Brain pericyte (primary cell): ENCODE measurements at places on chromosomes 5 and 9.

GRCh38 chr5:27125856-27126255 lies 87.5 kb upstream of the CDH9 start:
- DNase-seq = peak; percentile 5

DNA sequence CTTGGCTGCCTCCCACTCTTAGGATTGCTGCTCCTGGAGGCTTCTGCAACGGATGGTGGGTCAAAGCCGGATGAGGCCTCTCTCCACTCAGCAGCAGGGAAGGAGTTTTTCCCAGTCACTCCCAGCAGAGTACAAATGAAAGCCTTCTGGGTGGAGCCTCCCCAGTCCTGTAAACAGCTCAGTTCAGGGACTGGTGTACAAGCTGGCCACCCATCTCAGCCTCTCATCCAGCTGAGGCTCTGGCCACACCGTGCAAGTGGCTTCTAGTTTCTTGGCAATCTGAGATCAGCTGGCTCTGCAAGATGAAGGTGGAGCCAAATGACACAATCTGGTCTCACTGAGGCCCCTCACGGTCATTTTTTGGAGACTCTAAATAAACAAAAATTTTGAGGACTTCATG lies 10.0 kb downstream of the GPX3 start:
- no peak for DNase-seq

- no peak for DNase-seq
Measured at GRCh38 chr9:76846297-76846696, 59.6 kb downstream of the PRUNE2 start.

- DNase-seq = no peak
Measured at GRCh38 chr9:111965566-111966019, 69.0 kb downstream of the UGCG start.

DNA sequence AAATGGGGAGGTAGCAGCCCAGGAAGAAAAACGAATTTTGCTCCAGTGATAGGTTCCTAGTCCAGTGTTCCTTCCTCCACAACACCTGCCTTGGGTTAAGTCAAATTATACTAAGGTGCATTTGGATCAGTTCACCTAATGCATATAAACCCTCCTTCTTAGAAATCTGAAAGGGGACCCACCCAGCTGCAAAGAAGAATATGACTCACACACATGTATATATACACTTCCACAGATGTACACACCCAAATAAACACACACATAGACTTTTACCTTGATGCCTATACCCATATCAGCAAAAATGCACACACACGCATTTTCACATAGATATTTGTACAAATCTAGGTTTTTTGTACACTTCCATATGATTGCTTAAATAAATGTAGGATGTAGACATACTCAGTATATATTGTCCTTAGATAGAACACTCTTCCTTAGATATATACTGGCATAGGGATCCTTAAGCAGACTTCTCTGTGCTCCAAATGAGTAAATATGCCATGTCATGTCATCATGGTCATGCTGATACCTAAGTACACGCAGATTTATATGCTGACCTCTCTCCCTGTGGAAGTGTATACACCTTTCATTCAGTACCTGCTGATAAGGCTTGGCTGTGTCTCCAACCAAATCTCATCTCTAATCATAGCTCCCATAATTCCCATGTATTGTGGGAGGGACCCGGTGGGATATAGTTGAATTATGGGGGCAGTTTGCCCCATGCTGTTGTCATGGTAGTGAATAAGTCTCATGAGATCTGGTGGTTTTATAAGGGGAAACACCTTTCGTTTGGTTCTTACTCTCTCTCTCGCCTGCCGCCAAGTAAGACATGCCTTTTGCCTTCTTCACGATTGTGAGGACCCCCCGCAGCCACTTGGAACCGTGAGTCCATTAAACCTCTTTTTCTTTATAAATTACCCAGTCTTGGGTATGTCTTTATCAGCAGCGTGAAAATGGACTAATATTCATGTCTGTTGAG lies 10.2 kb downstream of the ADRB2 start:
- no peak for DNase-seq

- DNase-seq = no peak
Measured at GRCh38 chr5:109739741-109740728, 50.3 kb downstream of the MAN2A1 start.

DNA sequence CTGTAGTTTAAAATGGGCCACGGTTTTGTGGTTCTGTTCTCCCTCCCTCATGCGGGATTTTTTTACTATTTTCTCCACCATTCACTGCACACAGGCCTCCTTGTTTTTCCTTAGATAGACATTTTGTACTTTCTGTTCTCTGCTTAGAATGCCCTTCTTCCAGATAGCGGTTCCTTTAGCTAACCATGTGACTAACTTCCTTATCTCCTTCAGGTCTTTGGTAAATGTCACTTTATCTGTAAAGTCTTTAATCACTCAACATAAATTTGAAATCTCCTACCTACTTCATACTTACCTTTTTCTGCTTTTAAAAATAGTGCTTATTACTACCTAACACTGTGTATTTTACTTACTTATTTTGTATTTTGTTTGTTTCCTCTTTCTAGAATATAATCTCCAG lies 15.0 kb downstream of the FER start:
- DNase-seq = no peak

DNA sequence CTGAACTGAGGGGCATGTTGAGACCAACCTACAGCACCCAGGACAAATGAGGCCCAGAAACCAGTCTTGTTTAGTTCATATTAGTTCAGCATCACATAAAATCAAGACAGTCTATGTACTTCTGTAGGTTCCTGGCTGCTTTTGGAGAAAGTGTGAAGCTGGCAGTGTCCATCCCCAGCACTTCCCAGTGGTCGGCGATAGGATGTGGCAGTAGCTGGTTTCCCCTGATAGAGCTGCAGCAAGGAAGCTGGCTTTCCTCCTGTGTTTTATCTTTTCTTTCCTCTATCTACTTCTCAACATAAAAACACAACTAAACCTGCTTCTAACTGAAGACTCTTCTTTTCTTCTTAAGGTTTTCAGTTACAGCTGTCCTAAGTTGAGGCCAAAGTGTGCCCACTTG lies 43.0 kb upstream of the SLC46A2 start:
- DNase-seq = no peak

GRCh38 chr5:96714450-96714849 lies 52.3 kb downstream of the CAST start:
- no peak for DNase-seq

DNA sequence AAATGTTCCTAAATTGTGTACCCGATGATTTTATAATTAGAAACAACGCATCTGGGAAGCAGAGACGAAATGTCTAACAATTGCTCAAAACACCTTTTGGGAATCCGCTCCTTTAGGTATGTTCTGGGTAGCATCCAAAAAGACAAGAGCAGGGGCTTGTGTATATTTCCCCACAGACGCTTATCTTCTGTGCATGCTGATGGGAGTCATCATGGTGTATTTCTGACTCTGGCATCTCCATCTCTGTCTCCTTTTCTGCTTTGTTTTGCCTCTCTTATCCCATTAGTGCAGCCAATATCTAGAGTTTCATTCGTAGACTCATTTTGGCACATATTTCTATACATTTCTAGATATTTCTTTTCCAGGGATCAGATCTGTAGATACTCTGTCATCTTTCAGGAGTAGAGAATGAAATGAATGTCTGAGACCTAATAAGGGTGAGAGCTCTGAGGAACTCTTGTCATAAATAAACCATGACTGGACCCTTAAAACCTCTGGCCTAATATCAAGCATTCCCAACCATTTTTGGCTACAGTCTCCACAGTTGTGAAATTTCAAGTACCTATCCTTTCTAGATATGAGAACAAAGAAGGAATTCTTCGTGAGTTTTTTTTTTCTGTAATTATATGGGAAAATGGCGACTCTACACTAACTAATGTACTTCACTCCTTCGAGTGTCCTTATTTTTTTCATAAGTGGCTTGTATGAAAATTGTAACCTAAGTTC lies 508.2 kb downstream of the ACTL7B start:
- no peak for DNase-seq

DNA sequence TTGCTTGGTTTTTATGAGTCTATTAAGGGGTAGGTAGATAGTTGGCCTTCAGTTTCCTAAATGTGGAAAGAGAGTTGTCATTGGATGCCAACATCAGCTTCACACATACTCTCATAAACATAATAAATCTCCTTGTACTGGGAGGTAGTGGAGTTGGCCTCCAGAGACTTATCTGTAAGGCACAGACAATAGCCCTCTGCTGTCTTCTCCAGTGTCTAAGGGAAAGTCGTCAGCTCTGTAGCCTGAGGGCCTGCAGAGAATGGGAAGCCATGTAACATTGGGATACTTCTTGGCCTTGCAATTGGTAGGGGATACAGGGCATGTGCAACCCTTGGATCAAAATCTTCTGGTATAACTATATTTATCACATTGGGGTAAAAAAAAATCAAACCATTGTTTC lies 331.9 kb upstream of the KLF9 start:
- DNase-seq = no peak

GRCh38 chr5:143362664-143363227 lies 40.7 kb downstream of the NR3C1 start:
- DNase-seq = no peak

- no peak for DNase-seq
Measured at GRCh38 chr5:321230-321725, at the start of gene AHRR. AHRR (plus strand) TSS chr5:321714; CDS start chr5:343903, 22,189 bp downstream.

GRCh38 chr5:144276034-144276822 lies 105.6 kb downstream of the KCTD16 start:
- DNase-seq = no peak

DNA sequence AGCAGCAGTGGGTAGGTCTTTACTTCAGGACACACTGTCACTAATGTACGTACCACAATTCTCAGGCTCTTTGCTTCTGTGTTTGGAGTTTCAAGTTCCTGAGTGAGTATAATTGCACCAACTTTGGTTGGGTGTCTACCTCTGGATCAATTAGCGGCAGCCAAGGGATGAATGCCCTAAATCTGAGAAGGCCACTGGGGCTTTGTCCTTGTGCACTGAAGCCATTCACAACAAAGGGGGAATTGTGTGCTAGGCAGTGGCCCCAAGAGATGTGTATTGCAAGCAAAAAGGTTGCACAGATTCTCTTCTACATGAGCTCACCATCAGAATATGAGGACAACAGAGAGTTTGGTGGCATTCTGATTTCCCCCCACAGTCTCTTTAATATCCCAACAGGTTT lies 3.9 kb upstream of the PHF24 start:
- DNase-seq = no peak

GRCh38 chr9:126536131-126536530 lies 77.6 kb upstream of the LMX1B start:
- DNase-seq = no peak

DNA sequence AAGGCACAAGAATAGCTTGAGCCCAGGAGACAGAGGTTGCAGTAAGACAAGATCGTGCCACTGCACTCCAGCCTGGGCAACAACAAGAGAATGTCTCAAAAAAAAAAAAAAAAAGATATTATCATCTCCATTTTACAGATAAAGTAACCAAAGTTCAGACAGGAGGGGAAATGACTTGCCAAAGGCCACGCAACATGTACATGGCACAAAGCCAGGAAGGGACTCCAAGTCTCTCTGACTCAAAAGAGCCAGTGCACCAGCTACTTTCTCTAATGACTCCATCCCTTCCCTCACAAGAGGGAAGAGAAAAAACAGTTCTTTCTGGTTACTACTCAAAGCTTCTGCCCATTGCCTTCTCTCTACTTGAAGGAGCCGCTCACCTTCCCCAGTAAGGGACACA lies 34.1 kb downstream of the SIL1 start:
- no peak for DNase-seq

GRCh38 chr9:3941758-3942157 lies 358.1 kb downstream of the GLIS3 start:
- no peak for DNase-seq
